T-helper 2 cell (primary cell): ENCODE measurements at places on chromosomes 16 and 17.

GRCh38 chr16:50767197-50767596 is 25.3 kb downstream of the CYLD start:
- DNase-seq, result no peak

- DNase-seq, result peak; percentile 7
Measured at GRCh38 chr16:15639061-15639568, 3.8 kb downstream of the MARF1 start.

GRCh38 chr16:10957771-10958482 is 13.6 kb downstream of the CLEC16A start:
- DNase-seq, result no peak

DNA sequence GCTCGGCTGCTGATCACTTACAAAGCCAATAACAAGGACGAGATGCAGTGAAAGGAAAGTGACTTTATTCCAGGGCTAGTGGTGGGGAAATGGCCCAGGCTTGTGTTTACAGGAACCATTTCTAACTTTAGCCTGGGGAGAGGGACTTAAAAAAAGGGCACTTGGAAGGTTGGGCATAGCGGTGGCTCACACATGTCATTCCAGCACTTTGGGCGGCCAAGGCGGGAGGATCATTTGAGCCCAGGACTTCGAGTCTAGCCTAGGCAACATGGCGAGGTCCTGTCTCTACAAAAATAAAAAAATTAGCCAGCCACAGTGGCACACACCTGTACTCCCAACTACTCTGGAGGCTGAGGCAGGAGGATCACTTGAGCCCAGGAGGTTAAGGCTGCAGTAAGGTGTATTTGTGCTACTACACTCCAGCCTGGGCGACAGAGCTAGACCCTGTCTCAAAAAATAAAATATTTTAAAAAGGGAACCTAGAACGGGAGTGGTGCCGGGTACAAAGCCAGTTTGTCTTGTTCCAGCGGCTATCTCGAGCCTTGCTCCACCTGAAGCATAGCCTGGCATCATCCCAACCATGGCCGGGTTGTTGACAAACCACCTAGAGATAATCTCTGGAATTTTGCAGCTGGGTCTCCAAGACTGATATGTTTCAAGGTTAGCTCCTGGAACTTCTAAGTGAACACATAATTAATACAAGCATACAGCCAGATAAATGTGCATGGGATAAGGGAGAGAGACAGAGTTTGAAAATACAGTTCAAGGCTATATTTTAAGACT is 5.7 kb upstream of the TVP23A start:
- DNase-seq, result no peak

GRCh38 chr17:46191322-46192188 is 1.7 kb downstream of the KANSL1 start:
- DNase-seq, result no peak

GRCh38 chr17:17028059-17028877 is 14.0 kb upstream of the MPRIP start:
- DNase-seq, result no peak

DNA sequence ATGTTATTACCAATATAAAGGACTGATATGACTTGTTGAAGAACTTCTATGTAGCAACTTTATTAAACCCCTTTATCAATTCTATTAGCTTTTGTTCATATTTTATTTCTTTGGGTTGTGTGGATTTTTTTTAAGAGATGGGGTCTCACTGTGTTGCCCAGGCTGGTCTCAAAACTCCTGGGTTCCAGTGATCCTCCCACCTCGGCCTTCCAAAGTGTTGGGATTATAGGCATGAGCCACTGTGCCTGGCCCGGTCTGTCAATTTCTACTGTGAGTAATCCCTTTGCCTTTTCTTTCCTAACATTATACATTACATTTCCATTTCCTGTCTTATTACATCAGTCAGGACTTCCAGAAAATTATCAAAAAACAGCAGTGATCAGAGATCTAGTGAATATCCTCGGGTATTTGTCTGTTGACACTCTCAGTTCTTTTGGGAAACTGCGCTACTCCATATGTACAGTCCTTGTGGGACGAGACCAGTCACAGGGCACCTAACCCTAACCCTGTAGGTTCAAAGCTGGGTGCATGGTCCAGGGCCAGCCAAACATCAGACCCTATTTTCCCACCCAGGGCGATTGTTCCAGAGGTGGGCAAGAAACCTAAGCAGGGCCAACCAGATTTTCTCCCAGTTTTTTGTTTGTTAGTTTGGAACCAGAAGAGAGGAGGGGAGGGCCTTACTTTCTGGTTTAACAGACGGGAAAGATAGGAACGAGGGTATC is 1.7 kb upstream of the SLC47A1 start:
- no peak for DNase-seq

GRCh38 chr16:61128545-61129323 is 907.5 kb downstream of the CDH8 start:
- DNase-seq, result no peak

DNA sequence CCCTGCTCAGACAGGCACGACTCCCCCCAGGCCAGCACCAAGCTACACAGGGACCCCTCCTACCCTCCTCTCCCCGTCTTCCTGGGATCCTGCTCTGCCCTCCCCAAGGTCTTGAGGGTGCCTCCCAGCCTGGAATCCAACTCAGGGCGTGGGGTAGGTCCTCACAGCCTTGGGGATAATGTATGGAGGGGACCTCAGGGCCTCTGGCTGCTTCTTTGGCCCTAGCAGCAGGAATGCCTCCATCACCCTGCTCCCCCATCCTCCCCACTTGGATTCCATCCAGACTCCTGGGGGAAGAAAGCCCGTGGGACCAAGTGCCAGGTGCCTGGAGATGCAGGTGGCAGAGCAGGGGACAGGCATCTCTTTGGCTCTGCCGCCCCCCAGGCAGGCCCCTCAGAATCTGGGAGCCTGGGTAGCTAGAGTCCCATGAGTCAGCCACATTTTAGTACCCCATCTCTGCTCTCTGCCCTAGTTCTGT is 10.7 kb upstream of the STAC2 start:
- DNase-seq, result no peak

- no peak for DNase-seq
Measured at GRCh38 chr16:79154086-79154485, 446.5 kb downstream of the MAF start.

DNA sequence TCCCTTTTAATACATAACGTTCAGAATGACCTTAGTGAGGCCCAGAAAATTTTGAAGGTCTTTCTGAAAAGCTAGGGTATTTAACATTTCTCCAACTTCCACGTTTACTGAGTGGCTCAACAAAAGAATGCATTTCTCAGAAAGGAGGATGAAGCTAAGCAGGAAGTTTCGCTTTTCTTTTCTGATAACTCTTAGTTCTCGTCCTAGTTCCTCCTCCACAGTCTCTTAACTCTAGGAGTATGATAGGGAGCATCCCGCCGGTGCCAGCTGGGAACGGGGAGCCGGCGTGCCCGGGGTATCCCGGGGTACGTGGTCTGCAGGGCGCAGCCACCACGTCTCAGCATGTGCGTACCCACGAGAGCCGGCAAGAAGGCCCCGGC is 363 bp downstream of the KARS1 start:
- DNase-seq, result no peak

DNA sequence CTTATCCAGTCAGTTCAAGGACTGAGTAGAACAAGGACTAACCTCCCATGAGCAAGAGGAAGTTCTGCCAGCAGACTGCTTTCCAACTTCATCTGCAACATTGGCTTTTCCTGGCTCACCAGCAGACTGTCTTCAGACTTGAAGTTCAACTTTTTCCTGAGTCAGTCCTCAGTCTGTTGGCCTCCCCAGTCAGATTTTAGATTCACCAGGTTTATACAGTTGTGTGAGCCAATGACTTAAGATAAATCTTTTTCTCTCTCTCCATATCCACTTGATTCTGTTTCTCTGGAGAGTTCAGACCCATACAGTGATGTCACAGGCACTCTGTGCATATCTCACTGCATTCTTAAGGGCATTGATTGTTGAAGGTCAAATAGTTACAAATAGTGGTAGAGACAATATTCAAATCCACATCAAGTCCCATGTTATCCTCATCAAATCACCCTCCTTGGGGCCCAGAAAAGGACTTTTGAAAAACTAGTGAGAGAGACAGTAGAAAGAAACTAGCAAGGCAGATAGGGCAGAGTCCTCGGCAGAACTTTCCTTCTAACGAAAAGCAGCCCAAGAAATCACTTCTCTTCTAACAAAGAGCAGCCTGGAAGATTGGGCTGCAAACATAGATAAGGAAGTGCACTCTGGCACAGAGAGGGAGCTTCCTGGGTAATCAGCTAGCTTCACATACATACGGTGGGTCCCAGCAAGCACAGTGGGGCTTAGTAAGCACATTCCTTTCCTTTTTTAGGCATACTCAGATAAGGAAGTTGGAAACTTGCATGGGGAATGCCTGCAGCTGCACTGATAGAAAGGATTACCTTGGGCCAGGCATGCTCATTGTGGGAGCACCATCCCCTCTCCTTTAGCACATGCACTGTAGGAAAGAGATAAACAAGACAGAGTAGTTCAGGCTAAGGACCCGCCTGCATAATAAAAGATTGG is 132.3 kb upstream of the FAM20A start:
- no peak for DNase-seq

DNA sequence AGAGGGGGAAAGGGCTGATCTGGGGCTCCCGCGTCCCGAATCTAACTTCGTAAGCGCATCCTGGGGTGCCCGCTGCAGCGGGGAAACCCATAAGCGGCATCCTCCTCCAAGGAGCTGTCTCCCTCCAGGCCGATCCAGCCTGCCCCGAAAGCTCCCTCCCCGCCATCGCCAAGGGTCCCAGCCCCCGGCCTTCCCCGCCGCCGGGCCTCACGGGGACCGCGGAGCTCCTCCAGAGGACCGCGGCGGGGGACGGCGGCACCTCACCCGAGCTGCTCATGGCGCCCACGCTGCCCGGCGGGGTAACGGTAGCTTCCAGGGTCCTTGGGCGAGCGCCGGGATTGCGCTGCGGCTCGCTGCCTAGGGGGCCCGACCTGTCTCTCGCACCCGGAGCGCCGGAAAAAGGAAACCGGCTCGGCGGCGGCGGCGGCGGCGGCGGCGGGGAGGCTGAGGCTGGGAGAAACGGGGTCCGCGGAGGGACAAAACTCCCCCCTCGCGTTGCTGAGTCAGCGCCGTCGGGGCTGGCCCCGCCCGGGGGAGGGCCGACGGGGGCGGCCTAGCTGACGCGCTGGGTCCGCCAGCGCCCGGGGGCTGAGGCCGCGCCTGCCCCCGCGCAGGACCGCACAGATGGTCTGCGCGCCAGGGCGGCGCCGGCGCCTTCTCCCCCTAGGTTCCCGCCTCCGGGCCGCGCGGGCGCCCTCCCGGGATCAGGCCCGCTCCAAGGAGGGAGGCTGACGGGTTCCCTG is at the start of gene BLMH:
BLMH (minus strand) TSS at position 402 of the 743 bp plus-strand sequence; CDS start at position 277, 125 bp downstream.
- DNase-seq, result peak; percentile 91

GRCh38 chr17:73158133-73158532 is 6.7 kb upstream of the SSTR2 start:
- DNase-seq, result no peak

GRCh38 chr17:5555254-5555653 is 29.1 kb downstream of the NLRP1 start:
- DNase-seq, result no peak

DNA sequence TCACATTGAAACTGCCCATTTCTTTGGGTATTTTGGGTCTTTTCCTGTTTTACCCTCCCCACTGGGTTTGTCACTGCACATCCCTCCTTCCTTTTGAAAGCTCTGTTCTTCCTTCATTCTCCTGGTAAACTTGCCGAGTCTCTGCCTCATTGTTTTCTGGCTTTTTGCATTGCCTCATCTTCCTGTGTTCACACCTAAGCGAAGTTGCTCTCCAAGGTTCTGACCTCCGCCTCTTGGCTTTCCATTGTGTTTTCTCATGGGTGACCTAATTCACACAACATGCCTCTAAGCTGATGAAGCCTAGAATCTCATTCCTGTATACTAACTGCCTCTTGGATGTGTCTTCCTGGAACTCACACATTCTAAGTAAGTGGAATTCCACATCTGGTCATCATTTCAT is 1096.1 kb upstream of the EEF2KMT start:
- no peak for DNase-seq

- peak; percentile 7 for DNase-seq
Measured at GRCh38 chr16:22670551-22671041, 143.4 kb upstream of the HS3ST2 start.

DNA sequence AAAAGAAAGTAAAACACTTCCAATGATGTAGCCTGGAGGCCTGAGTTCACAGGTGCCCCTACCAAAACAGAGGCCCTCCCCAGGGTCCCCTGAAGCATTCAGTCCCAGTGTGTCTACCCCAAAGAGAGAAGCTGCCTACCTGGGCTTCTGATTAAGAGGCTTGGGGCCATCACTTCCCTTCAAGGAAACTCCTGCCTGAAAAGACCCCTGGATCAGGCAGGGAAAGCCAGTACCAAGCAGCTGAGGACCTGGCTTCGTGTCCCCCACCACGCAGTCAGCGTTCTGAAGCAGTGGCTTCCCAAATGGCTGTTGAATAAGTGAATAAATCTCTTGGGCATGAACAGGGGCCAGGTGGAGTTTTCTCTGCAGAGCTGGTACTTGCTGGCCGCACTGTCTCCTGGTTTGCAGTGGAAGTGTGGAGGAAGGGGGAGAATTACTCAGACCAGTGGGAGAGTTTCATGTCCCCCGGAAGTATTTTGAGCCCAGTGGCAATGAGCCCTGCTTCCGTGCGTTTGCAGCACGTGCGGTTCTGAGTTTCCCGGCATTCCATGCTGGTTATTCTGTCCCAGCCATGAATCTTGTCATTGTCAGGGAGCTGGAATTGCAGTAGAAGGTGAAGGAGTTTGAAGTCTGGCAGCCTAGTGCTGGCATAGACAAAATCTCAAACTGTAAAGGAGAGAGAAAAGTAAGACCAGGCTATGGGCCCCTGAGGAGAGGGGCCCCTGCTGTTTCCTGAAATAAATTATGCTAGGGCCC is 27.0 kb downstream of the RMI2 start:
- no peak for DNase-seq

DNA sequence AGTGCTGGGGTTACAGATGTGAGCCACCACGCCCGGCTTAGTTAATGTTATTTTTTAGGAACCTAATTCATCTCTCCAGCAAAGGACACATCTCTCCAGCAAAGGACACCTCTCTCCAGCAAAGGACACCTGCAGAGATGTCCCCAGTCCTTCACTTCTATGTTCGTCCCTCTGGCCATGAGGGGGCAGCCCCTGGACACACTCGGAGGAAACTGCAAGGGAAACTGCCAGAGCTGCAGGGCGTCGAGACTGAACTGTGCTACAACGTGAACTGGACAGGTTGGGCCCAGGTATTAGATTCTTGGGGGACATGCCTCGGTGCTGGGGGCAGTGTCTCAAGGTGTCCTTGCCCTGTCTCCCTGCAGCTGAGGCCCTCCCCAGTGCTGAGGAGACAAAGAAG is 4.7 kb downstream of the PFAS start:
- DNase-seq, result no peak

- peak; percentile 71 for DNase-seq
Measured at GRCh38 chr17:57956291-57957119, 1.3 kb upstream of the CUEDC1 start.

- DNase-seq, result no peak
Measured at GRCh38 chr17:8420041-8420934, 15.4 kb upstream of the NDEL1 start.

- DNase-seq, result no peak
Measured at GRCh38 chr17:6326483-6326882, 108.4 kb downstream of the AIPL1 start.

- DNase-seq, result no peak
Measured at GRCh38 chr16:84929421-84930297, 81.7 kb downstream of the ZDHHC7 start.
